Myocyte (in vitro differentiated cells): ENCODE measurements at places on chromosomes 5 and 9.
A peak's percentile ranks its signal among the peaks of the same experiment; 100 is the strongest.

- DNase-seq = peak; percentile 82
These were observed 20.2 kb downstream of the ARSB start for GRCh38 chr5:78964889-78965288.

DNA sequence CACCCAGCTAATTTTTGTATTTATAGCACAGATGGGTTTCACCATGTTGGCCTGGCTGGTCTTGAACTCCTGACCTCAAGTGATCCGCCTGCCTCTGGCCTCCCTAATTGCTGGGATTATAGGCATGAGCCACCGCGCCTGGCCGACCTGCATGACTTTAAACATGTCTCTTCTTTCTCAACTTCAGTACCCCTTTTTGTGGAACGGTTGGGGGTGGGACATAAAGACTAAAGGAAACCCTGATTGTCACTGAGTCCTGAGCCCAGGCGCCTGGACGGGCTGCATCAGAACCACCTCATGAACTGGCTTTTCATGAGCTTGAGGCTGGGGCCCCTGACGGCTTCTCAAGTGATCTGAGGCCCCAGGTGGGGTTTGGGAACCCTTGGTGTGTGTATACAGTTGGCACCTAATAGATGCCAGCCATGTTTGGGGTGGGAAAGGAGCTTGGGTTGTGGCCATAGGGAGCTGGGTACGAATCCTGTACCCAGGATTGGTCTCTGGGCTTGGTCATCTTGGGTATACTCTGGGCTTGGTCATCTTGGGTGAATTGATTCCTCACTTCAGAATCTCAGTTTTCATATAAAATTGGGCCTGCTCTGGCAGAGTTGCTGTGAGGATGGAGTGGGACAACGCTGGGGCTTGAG lies 2.2 kb downstream of the GRK6 start:
- no peak for DNase-seq

GRCh38 chr5:6581090-6581489 lies 51.8 kb downstream of the NSUN2 start:
- DNase-seq = no peak

GRCh38 chr5:143033535-143034250 lies 263.5 kb downstream of the ARHGAP26 start:
- DNase-seq = peak; percentile 96

- peak; percentile 81 for DNase-seq
These were observed 278.6 kb downstream of the SPOCK1 start for GRCh38 chr5:137220523-137220927.

GRCh38 chr9:134028076-134028475 lies 2.8 kb downstream of the BRD3OS start:
- DNase-seq = no peak

GRCh38 chr9:68419901-68420300 lies 63.5 kb downstream of the PGM5 start:
- no peak for DNase-seq

- DNase-seq = peak; percentile 35
These were observed 196.6 kb downstream of the PAPPA start for GRCh38 chr9:116350213-116350612.

DNA sequence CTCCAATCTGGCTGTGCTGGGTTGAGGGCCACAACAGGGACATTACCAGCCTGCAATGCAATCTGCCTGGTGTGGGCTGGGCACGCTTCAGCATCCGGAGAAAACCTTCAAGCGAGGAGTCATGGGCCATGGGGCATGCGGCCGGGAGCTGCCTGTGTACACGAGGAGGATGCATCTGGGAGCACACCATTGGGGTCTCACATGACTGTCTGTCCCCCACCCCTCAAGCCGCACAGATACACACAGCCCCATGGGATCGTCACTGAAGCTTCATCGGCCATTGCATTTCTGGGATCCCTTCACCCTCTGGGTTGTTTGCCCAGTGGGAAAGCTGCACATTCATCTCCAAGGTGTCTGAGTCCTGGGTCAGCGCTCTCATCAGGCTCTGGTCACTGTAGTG lies 9.9 kb downstream of the LCN1 start:
- no peak for DNase-seq

DNA sequence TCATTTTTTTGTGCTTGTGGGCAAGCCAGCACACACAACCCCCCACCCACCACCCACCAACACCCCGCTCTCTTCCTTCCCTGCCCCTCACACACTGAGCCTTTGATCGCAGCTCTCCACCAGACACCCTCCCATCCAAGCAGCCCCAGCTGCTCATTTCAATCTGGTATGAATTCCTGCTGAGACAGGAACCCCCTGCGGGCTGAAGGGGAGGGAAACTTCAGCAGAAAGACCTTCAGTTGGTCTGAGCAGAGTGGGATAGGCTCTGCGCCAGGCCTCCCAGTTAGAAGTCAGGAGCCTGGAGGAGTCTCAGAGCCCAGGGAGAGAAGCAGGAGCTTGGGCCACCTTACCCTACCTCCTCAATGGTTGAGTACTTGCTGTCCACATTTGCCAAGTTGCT lies 7.2 kb downstream of the PCDHGC5 start:
- DNase-seq = peak; percentile 95

GRCh38 chr9:73178044-73178443 lies 26.4 kb downstream of the ANXA1 start:
- DNase-seq = no peak

GRCh38 chr5:140631831-140632365 lies 1.1 kb downstream of the CD14 start:
- peak; percentile 4 for DNase-seq

DNA sequence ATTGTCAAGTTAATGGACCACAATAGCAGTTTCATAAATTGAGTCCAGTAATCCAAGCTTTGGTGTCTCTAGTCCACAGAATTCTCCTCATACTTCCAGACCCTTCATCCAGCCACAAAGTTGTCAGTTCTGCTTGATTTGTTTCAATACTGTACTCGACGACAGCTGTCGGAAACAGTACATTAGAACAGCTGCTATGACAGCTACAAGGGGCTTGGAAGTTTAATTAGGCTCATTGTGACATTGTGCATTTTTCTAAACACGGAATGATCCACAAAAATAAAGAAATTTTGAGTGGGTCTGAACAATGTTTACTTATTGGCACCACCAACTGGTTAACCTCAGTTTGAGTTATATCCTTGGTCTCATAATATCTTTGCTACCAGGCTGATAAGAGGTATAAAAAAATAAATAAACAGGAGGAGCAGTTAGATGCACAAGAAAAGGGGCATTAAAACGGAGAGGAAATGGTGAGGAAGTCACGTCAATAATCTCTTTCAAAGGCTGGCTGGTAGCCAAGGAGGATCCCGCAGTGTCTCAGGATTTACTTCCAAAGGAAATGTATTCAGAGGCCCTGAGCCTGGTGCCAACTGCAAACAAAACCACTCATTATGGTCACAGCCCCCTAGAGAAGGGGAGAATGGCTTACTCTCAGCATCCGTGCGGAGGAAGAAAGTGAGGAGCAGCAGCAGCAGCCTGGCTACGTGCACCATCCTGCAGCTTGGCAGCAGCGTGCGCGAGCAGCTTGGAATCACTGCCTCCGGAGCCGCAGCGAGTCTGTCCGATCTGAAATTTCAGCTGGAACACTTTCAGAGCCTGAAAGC lies 933.8 kb upstream of the DMAC1 start:
- no peak for DNase-seq

- no peak for DNase-seq
These were observed 303.5 kb upstream of the ST8SIA4 start for GRCh38 chr5:101206534-101206933.

GRCh38 chr5:55868846-55869245 lies 17.7 kb downstream of the IL31RA start:
- peak; percentile 75 for DNase-seq

GRCh38 chr9:98774746-98775145 lies 21.6 kb downstream of the ANKS6 start:
- no peak for DNase-seq

DNA sequence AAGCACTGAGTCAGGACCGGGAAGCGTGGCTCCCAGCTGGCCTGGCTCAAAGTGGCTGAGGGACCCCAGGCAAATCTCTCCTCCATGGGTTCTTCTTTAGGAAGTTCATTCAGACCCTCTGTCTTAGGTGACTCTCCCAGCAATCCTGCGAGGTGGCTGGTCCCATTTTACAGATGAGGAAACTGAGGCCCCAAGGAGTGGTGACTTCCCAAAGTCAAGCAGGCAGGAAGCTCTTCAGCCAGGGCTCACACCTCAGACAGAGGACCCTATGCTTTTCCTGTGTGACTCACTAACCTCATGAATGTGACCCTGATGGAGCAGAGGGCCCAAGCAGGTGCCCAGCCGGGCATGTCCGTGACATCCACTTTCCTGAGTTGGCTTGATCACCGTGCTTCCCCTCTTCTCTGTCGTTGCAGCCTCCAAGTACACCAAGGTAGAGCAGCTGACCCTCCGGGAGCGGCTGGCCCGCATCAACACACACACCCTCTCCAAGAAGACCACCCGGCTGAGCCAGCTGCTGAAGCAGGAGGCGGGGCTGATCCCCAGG lies 36.5 kb downstream of the ARHGEF37 start:
- no peak for DNase-seq

GRCh38 chr9:135302329-135303279 lies 177.0 kb upstream of the PPP1R26 start:
- DNase-seq = no peak

GRCh38 chr5:145463634-145464033 lies 371.5 kb downstream of the PRELID2 start:
- no peak for DNase-seq

- no peak for DNase-seq
These were observed 15.0 kb downstream of the CARD19 start for GRCh38 chr9:93111001-93111370.

GRCh38 chr9:128498911-128499310 lies 5.6 kb upstream of the GLE1 start:
- DNase-seq = no peak

DNA sequence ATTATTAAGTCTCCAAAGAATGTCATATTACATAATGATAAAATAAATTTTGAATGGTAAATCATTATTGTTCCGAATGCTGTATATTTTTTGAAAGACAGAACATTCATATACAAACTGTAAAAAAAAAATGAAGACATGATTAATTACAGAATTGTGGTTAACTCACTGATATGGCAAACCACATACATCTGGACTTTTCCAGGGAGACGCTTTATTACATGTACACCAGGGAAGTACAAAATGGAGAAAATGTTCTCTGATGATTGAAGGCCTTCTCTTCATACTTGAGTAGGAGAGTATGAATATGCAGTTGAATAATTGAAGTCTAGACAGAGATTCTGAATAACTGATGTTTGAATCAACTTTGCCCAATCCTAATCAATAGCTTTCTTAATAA lies 1886.9 kb downstream of the EFNA5 start:
- DNase-seq = no peak

DNA sequence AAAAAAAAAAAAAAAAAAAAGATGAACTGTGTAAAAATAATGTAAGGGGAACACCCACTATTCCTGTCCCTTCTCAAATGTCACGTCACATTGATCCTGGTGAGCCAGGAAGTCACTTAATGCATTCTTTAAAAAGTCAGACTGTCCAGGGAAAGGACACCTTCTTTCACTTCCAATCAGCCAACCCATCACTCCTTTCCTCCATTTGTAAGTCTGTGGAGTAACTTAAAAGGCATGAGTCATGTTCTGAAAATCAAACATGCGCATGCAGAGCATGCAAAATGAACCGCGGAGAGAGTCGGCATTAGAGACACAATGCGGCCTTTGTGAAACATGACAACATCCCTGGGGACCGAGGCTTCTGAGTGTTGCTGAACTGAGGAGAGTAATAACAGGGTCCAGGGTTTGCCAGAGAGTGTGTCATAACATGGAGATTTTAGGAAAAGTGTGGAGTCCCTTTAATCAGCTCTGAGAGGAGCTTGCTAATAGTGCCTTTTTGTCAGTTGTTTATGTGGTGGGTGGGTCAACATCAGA lies 77.6 kb upstream of the SEMA6A start:
- peak; percentile 87 for DNase-seq

DNA sequence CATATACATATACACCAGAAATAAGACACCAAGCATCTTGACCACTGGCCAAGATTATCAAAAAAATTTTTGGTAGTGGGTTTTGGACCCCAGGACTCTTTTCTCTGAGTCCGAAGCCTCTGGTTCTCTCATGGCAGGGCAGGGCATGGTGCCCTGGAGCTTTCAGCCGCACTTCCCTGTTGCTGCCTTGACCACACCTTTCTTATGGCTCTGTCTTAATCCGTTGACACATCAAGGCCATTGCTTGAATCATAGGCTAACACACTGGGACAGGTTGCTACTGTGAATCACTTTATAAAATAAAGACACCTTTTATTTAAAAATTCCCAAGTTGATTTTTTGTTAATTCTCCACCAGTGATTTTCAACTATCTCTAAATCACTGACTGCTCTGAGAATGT lies 45.4 kb upstream of the CAST start:
- no peak for DNase-seq

DNA sequence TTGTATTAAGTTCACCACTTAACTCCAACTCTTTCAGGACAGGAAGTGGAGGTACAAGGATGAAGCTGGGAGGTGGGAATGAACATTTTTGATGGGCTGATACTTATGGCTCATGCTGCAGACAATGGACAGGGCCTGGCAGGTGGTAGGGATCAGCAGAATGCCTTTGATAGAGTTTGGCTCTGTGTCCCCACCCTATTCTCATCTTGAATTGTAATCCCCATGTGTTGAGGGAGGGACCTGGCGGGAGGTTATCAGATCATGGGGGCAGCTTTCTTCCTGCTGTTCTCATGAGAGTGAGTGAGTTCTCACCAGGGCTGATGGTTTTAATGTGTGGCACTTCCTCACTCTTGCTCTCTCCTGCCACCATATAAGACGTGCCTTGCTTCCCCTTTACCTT lies 87.3 kb upstream of the PRLR start:
- DNase-seq = no peak

GRCh38 chr9:84891924-84892323 lies 222.4 kb downstream of the NTRK2 start:
- no peak for DNase-seq

DNA sequence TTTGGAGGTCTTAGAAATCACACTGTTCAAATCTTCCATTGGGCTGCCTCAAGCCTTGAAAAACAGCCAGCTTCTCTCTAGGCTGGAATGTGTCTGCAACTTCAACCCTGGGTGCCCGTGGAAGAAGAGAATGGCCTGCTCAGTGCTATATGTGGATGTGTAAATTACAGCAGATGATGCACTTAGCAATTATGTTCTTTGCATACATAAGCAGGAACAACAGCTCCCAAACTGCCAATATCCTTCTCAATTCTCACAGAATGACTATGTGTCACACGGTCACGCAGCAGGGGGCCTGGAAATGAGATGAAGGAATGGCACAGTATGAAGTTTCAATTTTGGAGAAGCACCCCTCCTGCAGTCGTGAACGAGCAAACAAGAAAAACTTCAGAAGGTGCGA lies 175.2 kb upstream of the SMARCA2 start:
- no peak for DNase-seq

DNA sequence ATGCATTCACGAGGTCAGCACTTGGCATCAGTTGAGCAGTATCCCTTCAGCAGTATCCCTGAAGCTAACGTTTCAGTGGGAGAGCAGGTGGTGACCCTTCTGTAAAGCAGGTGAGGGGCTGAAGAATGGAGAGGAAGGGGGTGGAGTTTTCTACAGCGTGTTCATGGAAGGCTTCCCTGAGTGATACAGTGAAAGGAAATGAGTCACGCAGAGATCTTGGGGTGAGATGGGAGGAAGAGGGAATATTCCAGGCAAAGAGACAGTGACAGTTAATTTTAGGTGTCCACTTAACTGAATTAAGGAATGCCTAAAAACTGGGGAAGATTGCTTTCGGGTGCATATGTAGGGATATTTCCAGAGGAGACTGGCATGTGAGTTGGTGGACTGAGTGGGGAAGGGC lies 25.7 kb downstream of the TAS2R1 start:
- no peak for DNase-seq
